ENCODE measurements at places on chromosomes 5 and 9.

- peak; percentile 86 for DNase-seq
These were observed at the start of gene SNX30 for GRCh38 chr9:112750016-112750763. SNX30 (plus strand) TSS chr9:112750760; CDS start chr9:112751002, 242 bp downstream.

- DNase-seq, result no peak
These were observed 150.2 kb upstream of the PHYKPL start for GRCh38 chr5:178382754-178383164.

GRCh38 chr5:181204113-181204825, 727 bp downstream of the TRIM7 start:
- DNase-seq, result no peak

GRCh38 chr5:163815240-163815791, 309.9 kb downstream of the MAT2B start:
- no peak for DNase-seq

DNA sequence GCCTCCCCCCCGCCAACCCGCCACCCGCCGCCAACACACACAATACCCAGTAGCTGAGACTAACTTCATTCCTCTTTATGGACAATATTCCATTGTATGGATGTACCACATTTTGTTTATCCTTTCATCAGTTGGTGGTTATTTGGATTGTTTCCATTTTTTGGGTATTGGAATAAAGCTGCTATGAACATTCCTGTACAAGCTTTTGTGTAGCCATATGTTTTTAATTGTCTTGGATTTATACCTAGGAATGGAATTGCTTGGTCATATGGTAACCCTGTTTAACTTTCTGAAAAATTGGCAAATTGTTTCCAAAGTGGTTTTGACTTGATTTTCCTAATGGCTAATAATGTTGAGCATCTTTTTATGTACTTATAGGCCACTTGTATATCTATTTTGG, 4.9 kb upstream of the UBTD2 start:
- no peak for DNase-seq

DNA sequence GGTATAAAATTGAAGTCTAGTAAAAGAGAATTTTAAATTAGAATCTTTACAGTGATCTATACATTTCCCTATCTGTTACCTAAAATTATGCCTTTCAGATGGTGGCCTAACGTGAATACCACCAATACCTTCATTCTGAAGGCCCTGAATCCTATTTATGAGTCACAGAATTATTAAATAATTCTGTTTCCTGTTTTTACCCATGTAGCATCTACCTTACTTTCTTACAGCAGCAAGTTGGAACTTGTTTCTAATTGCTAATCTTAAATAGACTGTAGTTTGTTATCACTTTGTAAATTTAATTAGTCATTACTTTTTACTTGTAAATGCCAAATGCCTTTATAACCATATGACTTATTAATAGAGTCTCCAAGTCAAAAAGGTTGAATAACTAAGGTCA, 135.0 kb downstream of the PDE4D start:
- no peak for DNase-seq

DNA sequence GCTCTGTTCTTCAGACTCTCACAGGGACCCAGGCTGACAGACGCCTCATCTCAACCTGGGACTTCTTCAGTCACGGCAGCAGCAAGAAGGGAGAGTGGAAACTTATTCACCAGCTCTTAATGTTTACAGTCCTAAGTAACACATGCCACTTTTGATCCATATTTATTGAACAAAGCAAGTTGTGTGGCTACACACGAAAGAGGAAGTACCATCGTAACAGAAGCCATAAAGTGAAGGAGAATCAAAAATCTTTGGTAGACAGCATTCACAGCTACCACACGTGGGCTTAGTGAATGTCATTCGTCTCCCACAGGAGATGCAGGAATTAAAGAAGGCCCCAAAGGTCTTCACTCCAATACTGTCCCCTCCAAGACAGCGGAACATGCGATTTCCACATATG, 582.6 kb downstream of the CETN3 start:
- no peak for DNase-seq

- DNase-seq, result no peak
These were observed 699.0 kb downstream of the BRINP1 start for GRCh38 chr9:118670011-118670953.

- no peak for DNase-seq
These were observed 23.6 kb upstream of the CCDC112 start for GRCh38 chr5:115320006-115320405.

- DNase-seq, result no peak
These were observed 501.0 kb upstream of the EDIL3 start for GRCh38 chr5:84885485-84886258.

- peak; percentile 85 for DNase-seq
These were observed 1.6 kb upstream of the HAPLN1 start for GRCh38 chr5:83721953-83722901.

- no peak for DNase-seq
These were observed 120.2 kb upstream of the PITX1 start for GRCh38 chr5:135154197-135154596.

DNA sequence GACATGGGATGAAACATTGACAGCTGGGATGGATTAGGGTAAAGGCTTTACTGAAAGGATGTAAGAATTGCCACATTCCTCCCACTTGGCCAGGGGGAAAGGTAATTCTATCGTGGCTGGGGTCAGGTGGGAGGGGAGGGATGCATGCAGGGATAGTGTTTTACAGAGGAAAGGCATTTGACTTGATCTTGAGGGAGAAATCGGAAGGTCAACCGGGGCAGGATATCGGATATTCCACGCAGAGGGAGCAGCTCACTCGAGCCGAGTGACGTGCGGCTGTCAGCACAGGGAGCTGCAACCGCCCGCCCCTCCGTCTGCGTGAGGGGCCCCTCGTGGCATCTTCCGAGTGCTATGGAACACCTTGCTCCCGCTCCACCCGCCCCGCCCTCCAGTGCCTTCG, 63.4 kb upstream of the ADAMTS2 start:
- peak; percentile 27 for DNase-seq

DNA sequence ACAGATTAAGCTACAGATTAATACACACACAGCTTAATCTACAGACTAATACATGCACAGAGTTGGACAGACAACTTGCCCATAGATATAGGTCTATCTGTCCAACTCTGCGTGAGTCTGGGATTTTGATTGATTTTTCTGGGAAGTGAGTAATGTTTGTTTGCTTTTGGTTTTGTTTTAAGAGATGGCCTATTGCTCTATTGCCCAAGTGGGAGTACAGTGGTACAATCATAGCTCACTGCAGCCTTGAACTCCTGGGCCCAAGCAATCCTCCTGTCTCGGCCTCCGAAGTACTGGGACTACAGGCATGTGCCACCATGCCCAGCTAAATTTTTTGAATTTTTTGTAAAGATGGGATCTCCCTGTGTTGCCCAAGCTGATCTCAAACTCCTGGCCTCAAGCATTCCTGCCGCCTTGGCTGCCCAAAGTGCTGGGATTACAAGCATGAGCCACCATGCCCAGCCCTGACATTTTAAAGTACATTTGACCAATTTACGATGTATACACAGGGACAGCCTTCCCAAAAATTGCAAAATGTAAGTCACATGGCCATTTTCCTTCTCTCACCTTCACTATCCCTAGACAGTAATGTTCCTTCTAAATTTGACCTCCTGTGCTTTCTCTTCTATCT, 50.8 kb downstream of the PAPPA start:
- no peak for DNase-seq

GRCh38 chr5:176915906-176916305, 16.8 kb upstream of the HK3 start:
- no peak for DNase-seq

- DNase-seq, result no peak
These were observed 291.9 kb upstream of the IRX1 start for GRCh38 chr5:3303777-3304176.

- DNase-seq, result no peak
These were observed 121.3 kb downstream of the LHFPL2 start for GRCh38 chr5:78527054-78527859.

- no peak for DNase-seq
These were observed 268.6 kb downstream of the FER start for GRCh38 chr5:109016300-109016699.

GRCh38 chr5:148511810-148512347, 128.1 kb downstream of the FBXO38 start:
- no peak for DNase-seq

- DNase-seq, result no peak
These were observed 31.7 kb upstream of the KCNMB1 start for GRCh38 chr5:170420806-170421412.

Data from H1 (cell line).